ENCODE measurements at places on chromosomes 16 and 17.

GRCh38 chr17:62966426-62967204, 580 bp downstream of the TANC2 start:
- DNase-seq: peak; percentile 53

DNA sequence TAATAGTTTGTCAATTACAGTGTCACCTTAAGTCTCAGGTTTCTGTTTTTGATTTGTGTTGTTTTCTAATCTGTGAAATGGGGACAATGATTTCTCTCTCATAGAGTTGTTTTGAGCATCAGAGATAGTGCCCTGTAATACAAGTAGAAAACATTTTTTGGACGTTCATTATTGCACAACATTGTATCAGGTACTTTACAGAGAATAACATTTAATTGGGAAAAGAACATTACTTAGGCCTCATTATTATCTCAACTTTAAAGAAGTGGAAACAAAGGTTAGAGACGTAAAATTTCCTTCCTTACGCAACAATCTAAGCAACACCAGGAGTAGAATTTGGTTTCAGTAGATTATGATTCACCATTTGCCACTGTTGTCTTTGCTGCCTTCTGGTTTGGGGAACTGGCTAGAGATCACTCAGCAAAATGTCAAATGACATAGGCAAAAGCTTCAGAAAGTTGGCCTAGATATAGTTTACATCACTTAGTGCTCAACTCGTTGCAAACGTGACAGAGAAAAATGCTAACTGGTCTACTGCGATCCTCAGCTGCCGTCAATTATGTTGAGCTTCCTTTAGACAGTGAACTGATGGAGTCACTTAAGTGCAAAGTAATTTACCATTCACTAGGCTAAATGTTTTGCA, 1026.8 kb downstream of the CDH11 start:
- DNase-seq: no peak

GRCh38 chr17:28031174-28031573, 11.3 kb upstream of the NLK start:
- DNase-seq: no peak

GRCh38 chr16:62738666-62739460, 702.6 kb upstream of the CDH8 start:
- no peak for DNase-seq

- DNase-seq: no peak
Observed at GRCh38 chr17:61117983-61118382, 281.7 kb upstream of the TBX2 start.

DNA sequence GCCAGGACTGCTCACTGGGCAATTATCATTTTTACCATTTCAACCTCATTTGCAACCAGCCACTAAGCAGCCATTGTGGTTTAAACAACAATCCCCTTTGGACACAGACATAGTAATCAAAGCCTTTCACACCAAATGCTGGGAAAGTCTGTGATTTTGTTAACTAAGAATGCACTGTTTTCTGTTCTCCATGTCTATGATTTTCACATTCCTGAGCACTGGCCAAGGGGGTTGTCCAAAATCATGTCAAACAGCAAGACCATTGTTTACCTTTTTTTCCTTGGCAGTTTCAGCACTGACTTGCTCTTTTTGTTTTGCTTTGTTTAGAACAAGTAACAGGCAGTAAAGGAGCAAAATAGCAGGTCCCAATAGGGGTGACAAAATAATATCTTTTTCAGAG, 106.3 kb upstream of the SIAH1 start:
- no peak for DNase-seq

Measured in left colon (tissue), 2 donors.